ENCODE measurements at places on chromosomes 11 and 22. TPM values are rescaled to one million over a fixed set of nuclear protein-coding genes. Genes with fewer than 3 reads are reported as not detected.

Gene DGCR6
- total RNA-seq: 1.7 TPM

DNA sequence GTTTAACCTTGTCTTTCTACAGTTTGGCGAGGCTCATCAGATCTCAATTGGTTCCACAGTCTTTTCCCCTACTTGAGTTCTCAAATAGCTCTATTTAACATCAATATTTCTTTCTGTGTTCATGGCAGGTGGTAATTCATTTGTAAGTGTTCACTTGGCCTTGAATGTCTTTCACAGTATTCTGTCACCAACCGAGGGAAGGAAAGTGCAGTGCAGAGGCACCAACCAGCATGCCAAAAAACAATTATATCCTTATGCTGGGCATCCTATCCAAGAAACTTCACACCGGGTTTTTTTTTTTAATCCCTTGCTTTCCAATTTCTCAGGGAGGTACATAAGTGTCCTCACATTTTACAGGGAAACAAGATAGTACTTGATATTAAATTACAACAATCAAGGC lies 55.0 kb upstream of the ZC3H12C start:
- DNase-seq: no peak

Gene TOB2
- 49.9 TPM for total RNA-seq

Gene GRIA4
- not detected for total RNA-seq

- DNase-seq: no peak
Measured at GRCh38 chr22:42939451-42939881, 75.5 kb downstream of the PACSIN2 start.

GRCh38 chr11:35237351-35237750 lies 98.4 kb downstream of the CD44 start:
- DNase-seq: no peak

DNA sequence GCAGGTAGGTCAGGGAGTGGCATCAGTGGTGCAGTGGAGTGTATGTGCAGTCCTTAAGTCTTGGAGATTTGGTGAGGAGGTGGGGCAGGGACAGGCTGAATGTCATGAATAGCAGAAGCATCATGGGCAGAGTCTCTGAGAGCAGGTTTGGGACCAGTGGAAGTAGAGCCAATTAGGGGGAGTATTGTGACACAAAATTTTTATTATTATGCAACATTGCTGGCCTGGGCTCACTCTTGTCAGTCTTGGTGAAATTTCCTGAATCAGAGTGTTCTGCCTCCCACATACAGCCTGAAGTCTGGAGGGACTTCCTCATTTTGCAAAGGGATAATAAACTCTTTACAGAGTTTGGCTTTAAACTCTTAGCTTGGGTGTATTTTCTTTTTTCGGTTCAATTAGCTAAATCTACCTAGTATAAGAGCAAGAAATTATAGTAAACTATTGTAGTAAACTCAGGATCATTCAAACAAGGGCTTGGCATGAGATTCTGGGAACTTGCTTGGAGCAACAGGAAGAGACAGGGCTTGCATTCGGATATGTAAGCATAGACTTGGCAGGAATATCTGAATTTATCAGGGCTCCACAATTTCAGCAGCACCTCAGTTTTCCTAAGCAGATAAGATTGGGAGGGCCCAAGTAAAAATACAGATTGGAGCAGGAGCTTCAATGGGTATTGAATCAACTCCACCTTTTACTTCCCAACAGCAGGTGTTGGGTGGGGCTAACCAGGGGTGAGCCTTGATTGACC lies 67.7 kb downstream of the FDX1 start:
- DNase-seq: no peak

Gene KRTAP5-8
- 5.0 TPM for total RNA-seq

DNA sequence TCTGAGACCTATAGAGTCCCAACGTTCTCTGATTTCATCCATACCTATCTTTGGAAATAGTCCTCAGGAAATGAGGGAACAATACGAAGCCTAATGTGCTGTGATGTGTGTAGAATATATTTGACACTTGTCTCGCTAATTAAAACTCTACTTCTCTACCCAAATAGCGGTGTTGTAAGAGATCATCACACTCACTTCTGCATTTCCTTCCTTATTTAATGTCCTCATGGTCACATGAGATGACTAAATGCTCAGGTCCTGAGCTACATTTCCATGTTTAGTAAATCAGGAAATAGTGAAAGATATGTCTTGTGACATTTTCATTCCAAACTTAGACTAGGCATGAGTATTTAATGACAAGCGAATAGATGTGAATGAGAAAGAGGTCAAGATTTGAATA lies 112.3 kb downstream of the MAML2 start:
- no peak for DNase-seq

- peak; percentile 36 for DNase-seq
Measured at GRCh38 chr11:67642173-67643120, 2.9 kb upstream of the TBX10 start.

DNA sequence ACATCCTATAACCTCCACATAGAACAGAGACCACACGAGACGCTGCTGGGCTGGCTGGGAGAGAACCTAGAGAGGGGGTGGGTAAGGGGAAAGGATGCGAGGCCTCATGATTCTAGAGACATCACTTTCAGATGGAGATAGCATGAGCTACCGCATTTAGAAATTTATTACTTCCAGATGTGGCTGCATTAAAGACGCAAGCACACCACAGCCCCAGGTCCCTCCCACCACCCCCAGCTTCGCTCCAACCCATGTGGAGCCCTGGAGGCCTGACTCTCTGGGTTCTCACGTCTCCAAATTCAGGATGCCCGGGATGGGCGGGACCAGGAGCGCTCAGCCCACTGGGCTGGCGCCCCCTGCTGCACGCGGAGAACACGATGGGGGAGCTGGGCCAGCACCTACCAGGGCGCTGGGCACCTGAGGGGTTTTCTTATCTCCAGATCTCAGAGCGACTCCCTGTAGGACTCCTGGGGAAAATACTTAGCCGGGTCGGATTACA lies 13.6 kb downstream of the MRPL21 start:
- DNase-seq: peak; percentile 62

Gene BBOX1
- total RNA-seq: 0.73 TPM

Gene IRF7
- total RNA-seq: 14.9 TPM

DNA sequence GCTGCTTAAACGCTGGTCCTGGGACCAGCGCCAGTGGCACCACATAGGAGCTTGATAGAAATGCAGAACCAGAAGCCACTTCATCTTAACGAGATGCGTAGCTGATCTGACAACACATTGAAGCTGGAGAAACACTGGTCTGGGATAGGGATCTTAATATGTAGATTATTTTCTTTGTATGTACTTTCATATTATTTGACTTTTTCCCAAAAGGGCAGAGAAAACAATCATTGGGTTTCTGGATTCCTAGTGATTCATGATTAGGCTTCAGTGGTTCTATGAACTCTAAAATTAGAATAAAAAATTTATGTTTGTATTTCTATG lies 12.3 kb downstream of the MPEG1 start:
- DNase-seq: no peak

Gene OR5P2
- total RNA-seq: 5.6 TPM

- no peak for DNase-seq
Measured at GRCh38 chr11:16363706-16364105, 7.4 kb upstream of the SOX6 start.

DNA sequence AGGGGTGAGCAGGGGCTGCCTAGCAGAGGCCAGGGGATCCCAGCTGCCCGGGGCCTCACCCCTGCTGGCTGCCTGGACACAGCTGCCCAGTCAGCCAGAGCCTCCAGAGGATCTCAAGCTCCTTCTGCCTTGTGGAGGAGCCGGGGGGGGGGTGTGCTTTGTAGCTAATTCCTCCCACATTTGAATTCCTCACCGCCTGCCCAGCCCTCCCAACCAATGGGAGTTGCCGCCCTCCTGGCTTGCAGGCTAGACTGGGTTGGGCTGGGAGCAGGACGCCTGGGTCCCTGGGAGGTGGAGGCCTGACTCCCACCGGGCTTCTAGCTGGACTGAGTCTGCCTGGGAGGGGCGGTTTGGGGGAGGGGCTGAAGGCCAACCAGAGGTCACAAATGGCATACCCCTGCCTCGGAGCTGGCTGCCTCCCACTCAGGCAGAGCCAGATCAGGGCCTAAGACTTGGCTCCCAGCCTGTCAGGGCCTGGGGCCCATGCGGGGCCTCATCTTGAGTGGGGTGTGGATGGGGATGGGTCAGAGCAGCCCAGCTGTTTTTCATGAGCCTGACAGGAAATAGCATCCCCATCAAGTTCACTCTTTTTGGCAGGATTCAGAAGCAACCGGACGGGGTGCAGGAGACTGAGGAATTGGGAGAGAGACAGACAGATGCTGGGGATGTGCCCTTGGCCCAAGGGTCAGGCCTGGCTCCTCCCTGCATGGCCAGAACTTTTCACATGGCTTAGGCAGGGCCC lies 29.2 kb upstream of the PDE2A start:
- DNase-seq: peak; percentile 67
